ENCODE measurements at places on chromosomes 1 and 21.

- DNase-seq: no peak
Measured at GRCh38 chr1:239164451-239165180, 221.8 kb upstream of the CHRM3 start.

GRCh38 chr1:13699936-13700520, at the start of gene PRDM2:
TSS of gene PRDM2 (plus strand) at chr1:13700188. CDS start at chr1:13715606, 15,418 bp downstream.
- peak; percentile 17 for DNase-seq

GRCh38 chr1:205791568-205792180, 16.4 kb upstream of the RAB29 start:
- peak; percentile 44 for DNase-seq

- DNase-seq: no peak
Measured at GRCh38 chr1:95731466-95731865, 497.5 kb downstream of the RWDD3 start.

DNA sequence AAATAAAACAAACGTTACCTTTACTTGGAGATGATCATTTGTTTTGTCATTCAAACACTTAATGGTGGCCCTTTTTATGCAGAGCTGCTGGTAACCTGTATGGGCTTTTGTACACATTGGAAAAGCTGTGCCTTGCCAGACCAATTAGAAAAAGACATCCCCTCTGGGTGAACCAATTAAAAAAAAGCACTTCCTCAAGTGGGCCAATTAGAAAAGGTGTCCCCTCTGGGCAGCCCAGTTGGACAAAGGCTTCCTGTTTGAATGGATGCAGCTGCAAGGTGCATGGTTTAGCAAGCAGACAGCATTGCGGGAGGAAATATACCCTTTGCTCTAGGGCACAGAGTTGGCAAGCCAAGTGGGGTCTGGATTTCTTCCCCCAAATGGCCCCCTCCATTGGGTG, 21.6 kb downstream of the HUNK start:
- no peak for DNase-seq

GRCh38 chr1:51381964-51382363, 51.6 kb upstream of the TTC39A start:
- DNase-seq: no peak

GRCh38 chr1:156477526-156478249, 22.9 kb downstream of the MEF2D start:
- DNase-seq: no peak

GRCh38 chr1:209072481-209072880, 511.0 kb upstream of the CAMK1G start:
- DNase-seq: no peak

DNA sequence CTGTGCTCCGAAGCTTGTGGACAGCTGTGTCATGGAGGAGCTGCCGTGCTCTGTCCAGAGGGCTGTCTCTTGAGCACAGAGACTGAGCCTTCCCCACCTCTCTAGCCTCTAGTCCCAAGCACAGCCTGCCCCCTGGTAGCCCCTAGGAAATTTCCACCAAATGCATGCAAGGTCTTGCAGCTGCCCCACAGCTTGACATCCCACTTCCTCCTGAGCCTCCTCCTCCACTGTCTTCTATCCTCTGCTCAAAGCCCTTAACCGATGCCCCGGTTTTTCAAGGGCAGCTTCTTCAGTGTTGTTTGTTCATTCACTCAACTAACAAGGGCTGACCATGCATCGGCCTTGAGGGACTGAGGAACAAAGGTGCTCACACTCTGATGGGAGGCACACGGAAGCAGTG, 20.6 kb upstream of the PROK1 start:
- no peak for DNase-seq

DNA sequence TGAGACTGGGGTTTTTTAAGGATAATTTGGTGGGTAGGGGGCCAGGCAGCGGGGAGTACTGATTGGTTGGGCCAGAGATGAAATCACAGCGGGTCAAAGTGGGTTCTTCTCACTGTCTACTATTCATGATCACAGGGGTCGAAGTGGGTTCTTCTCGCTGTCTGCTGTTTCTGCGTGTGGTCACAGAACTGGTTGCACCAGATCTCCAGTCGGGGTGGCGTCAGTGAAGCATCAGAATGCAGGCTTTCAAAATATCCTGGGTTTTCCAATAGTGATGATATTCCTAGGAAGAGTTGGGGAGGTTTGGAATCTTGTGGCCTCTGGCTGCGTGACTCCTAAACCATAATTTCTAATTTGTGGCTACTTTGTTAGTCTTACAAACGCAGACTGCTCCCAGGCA, 45.1 kb downstream of the TRPM2 start:
- no peak for DNase-seq

DNA sequence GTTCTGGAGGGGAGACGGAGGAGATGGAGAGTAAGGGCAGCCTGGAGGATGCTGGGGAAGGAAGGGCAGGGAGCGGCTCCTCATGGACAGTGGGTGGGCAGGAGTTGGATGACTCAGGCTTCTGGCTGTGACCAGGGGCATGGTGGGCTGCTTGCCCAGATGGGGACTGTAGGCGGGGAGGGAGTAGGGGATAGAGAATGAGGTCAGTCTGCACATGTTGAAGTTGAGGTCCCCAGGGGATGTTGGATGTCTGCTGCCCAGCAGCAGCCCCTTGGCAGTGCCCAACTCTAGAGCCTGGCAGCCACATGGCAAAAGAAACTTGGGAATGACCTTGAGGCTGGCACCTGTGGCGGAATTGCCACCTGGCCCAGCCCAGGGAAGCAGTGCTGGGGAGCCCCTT, 6.4 kb downstream of the SELENON start:
- DNase-seq: peak; percentile 71

DNA sequence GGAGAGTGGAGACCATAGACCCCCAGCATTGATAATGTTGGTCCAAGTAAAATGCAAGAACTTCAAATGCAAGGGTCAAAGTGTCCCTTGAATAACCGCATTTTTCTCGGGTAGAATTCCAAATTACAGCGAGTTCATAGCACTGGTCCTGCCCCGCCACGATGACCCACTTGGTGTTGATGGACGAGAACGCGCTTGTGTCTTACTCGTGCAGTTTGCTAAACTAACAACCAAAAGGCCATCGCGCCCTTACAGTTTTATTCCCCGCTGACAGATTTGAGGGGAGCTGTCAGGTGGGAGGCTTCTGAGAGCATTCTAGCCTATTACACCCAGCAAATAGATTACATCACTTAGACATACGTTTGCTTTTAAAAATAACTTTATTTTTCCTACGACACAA, 17.3 kb upstream of the TSPEAR start:
- no peak for DNase-seq

DNA sequence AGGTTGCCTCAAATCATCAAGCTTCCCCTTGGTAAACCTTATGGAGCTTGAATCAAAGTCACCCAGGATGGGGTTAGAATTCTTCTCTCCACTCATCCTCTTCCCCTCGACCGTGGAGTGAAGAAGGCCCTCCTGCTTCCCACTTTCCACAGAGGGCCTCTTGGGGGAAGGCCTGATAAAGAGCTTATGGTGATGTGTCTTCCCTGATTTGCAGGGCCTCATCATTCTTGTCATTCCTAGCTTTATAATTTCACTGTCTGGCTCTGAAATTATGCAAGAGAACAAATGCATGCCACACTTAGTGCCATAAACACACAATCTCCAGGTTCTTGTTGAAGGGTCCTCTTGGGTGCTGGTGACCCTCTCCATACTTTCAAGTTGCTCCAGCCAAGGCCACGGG, 101.2 kb downstream of the HMGB4 start:
- DNase-seq: no peak

DNA sequence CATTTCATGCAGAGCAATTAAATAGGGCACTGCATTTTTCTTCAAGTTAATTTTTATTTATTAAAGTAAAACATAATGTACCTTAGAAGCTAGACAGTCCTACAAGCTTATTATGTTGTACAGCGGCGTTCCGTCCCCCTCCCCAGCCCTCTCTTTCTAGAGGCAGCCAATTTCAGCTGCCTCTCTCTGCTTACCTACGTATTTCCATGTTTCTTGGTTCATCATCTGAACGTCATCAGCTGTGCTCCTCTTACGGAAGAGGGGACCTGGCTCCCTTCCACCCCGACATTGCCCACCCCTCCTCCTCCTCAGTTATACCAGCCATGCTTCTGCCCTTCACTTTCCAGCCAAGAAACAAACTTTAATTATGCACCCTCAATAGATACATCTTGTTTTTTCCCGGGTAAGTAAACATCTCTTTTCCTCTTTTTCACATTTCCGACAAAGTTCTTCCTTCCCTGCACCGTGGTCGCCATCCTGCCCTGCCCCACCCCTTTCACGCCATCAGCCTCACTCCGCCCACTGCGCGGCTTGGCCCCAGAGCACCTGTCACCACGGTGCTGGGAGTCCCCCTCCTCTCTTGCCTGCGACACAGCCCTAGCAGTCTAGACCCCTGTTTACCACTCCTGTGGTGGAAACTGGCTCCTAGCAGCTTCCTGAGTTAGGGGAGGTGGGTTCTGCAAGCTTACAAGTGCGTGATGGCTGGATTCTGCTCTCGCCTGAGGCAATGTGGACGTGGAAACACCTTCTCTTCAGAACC, 57.9 kb downstream of the SLC37A1 start:
- no peak for DNase-seq

GRCh38 chr1:66996018-66996682, 57.8 kb downstream of the SLC35D1 start:
- DNase-seq: peak; percentile 77

GRCh38 chr1:66696771-66697170, 55.5 kb upstream of the DYNLT5 start:
- no peak for DNase-seq

DNA sequence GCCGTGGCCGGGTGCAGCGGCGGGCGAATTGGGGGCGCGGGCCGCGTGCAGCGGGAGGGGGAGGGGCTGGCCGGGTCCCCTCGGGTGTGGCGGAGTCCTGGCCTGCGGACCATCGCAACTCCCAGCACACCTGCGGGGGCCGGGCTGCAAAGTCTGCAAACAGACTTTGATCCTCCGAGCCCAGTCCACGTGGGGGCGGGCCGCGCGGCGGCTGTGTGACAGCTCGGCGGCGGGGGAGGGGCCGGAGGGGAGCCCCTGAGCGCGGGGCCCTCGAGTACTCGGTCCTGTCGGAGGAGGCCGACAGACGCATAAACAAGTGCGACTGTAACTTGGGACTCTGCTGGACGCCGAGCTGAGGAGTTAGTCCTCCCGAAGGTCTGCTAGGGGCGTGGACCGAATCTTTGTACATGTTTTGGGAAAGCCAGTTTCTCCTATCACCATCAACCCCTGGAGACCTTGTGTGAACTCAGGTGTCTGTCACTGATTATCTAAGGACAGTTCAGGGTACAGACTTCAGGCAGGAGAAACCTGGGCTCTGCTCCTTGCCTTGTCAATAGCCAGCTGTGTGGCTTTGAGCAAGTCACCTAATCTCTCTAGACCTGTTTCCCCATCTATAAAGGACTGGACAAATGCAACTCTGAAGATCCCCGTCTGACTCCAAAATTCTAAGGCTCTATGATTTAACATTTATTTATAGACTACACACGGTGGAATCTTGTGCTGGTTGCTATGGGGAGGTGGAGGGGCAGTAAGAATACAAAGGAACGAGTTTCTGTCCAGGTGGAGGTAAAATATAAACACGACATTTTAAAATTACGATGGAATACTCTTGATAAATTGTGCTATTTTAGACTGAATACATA, 710 bp upstream of the SLC30A1 start:
- peak; percentile 23 for DNase-seq

- DNase-seq: peak; percentile 51
Measured at GRCh38 chr1:156804572-156805243, 11.9 kb downstream of the SH2D2A start.

- no peak for DNase-seq
Measured at GRCh38 chr1:38433084-38433722, 386.6 kb upstream of the POU3F1 start.

DNA sequence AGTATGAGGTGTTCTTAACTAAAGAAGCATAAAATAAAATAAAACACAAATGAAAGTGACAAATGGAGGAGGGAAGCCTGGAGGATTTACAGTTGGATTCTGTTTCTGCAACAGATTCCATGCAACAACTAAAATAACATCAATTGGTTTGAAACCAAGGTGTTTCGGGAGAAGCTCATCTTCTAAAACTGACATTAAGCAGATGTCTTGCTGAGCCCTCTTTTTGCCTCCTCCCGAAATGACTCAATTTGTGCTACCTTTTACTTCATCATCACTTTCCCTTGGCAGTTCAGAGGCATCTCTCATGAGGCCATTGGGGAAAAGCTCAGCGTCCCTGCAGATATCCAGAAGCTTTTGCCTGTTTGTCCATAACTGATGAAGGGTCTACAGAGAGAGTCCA, 121.6 kb upstream of the ADAR start:
- DNase-seq: no peak

- peak; percentile 22 for DNase-seq
Measured at GRCh38 chr1:6440198-6441126, 15.9 kb downstream of the ESPN start.

GRCh38 chr1:225415307-225415706, 12.5 kb downstream of the LBR start:
- DNase-seq: no peak

DNA sequence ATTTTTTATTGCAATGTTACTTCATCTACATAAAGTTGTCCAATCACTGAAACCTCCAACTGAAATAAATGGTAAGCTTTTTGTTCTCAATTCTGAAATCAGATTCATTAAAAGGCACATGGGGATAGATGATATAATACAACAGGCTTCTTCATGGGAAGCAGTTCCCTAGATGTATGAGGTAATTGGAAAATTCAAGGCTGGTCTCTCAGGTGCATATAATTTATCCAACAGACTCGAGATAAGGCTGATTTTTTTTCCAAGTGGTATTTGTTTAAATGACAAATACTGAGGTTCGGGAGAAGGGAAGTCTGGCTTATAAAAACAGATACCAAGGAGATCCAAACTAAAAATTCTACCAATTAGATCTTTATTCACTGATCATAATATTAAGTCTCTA, 14.2 kb downstream of the TRIM45 start:
- no peak for DNase-seq

DNA sequence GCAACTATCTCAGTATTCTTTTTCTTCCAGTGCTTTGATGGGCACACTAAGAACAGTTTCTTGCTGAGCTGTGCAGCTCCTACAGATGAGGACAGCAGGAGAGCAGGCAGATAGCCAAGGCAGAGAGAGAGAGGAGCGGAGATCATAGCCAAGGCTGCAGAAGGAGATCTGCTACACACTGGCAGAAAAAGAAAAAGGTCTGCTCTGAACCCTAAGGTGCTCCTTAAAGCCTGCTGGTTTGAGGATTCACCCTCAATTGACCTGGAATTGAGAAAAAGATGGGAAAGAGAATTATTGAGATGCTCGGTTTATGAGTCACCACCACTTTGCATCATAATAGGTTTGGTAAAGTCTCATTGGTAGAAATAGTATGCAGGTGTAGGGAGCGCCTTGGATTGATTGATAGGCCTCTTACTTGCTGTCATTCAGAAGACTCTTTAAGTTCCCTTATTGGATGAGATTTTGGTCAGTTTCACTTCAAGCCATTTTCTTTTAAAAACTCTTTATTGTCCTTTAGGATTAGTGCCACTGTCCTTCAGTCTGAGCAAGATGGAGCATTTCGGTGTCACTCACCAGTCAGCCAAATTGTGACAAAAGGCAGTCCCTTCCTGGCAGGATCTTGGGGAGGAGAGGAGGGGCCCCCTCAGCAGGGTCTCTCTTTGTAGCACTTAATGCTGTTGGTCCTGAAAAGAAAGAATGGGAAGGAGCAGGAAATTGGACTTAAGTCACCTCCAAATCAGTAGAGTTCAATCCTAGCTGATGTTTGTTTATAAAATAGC, 685.0 kb downstream of the ADGRL2 start:
- DNase-seq: no peak

All from IMR-90 (cell line).